SHP77 (cell line): ENCODE measurements at places on chromosomes 3 and 15.

GRCh38 chr15:77201665-77202064 lies 130.8 kb upstream of the TSPAN3 start:
- DNase-seq: no peak

DNA sequence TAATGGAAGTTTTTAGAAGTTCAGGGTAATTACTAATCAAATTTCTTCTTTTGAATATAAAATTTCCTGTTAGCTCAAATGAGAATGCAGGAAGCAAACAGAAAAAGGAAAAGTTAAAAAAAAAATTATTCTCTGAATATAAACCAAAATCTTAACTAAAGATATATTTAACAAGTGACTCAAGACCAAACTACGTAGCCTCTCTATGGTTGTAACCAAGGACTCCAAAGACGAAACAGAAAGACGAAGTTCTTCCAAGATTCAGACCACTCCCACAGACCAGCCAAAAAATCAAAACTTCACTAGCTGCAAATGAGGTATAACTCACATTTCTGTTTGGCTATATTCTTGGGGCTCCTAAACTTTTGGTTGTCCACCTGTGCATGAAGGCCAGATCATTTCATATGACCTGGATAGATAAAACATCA lies 846.5 kb upstream of the ALCAM start:
- DNase-seq: no peak

DNA sequence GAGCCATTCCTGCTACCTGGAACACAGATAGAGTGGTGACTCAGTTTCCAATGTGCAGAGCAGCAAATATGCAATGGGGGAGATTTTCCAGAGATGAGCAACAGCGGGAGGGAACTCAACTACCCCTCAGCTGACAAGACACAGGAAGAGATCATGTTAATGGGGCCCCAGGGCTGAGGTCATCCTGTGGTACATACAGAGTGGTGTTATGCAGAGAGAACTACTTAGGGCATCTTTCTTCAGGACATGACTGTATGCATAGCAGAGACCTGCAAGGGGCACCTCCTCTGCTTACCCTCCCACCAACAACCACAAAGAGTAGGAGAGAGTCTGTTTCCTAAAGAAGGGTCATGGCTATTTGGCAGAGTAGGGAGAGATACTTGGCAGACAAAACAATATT lies 6.8 kb upstream of the TBC1D5 start:
- DNase-seq: no peak

DNA sequence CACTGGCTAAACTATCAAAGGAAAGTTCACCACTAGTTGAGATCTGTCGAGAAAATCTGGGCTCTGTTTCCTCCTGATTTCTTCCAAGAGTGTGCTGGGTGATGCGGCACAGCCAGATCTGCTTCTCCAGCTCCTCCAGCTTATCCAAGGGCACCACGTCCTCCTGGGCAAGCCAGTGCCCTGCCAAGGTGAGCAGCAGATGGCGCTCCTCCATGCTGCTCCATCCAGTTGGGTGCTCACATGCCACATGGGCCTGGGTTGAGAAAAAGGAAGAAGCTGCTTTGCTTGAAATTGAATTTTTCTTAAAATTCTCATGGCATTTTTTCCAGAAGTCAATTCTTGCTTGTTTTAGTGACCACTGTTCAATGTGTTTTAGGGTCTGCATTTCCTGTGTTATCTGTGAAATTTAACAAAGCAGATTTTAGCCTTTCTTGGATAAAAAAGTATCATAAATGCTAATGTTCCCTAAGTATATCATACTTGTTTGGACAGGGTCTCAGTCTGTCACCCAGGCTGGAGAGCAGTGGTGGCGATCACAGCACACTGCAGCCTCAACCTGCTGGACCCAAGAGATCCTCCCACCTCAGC lies 47.3 kb downstream of the EIF3J start:
- DNase-seq: peak; percentile 50

DNA sequence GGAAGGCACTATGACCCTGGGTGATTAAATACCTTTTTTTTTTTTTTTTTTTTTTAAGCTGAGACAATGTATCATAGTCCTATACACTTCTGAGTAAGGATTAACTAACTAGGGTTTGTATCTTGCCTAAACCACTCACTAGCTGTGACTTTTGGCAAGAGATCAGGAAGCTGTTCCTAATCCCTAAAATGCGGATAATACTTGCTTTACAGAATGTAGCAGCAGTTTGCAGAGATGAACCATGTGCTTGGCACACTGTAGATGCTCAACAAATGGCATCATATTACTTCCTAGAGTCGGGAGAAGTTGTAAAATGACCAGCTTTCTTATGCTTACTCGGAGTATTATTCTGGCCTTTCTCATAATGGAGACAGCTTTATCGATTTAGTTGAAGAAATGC lies 25.6 kb upstream of the PYGO1 start:
- DNase-seq: no peak

GRCh38 chr3:126916546-126916945 lies 66.4 kb upstream of the PLXNA1 start:
- DNase-seq: no peak

DNA sequence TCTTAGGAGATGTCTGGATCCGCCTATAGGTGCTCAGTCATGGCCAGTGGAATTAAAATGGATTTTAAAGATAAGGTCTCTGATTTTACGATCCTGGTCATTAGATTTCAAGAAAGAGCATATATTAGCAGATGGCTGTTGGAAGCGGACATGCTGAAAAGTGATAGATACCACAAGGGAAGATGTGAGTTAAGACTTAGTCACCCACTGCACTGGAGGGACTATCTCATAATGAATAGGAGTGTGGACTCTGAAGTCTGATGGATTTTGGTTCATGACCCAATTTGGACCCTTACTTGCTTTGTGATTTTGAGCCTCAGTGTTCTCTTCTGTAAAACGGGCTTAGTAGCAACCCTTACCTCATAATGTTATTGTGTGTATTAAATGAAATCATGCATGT lies 214.7 kb downstream of the CHST2 start:
- DNase-seq: no peak

- DNase-seq: no peak
Measured at GRCh38 chr15:63593705-63594671, 3.2 kb upstream of the FBXL22 start.

- no peak for DNase-seq
Measured at GRCh38 chr15:33262306-33262705, 48.5 kb upstream of the RYR3 start.

- DNase-seq: no peak
Measured at GRCh38 chr3:124033360-124034015, 41.6 kb upstream of the ROPN1 start.

DNA sequence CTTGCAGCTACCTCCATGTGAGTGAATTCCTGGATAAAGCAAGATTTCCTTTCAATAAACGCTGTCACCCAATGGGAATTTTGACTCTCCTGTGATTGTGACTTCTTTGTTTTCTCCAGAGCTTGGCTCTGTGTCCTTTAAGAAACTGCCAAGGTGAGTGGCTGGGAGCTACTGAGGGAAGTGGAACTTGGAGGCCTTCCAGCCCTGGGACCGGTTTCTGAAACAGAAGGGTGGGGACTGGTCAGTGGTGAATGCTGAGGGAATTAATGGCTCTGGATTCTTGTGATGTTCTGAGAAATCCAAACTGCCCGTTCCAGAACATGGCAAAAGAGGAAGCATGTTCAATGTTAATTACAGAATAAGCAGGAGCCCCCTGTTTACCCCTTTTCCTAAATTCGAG lies 41.1 kb upstream of the MYZAP start:
- no peak for DNase-seq

DNA sequence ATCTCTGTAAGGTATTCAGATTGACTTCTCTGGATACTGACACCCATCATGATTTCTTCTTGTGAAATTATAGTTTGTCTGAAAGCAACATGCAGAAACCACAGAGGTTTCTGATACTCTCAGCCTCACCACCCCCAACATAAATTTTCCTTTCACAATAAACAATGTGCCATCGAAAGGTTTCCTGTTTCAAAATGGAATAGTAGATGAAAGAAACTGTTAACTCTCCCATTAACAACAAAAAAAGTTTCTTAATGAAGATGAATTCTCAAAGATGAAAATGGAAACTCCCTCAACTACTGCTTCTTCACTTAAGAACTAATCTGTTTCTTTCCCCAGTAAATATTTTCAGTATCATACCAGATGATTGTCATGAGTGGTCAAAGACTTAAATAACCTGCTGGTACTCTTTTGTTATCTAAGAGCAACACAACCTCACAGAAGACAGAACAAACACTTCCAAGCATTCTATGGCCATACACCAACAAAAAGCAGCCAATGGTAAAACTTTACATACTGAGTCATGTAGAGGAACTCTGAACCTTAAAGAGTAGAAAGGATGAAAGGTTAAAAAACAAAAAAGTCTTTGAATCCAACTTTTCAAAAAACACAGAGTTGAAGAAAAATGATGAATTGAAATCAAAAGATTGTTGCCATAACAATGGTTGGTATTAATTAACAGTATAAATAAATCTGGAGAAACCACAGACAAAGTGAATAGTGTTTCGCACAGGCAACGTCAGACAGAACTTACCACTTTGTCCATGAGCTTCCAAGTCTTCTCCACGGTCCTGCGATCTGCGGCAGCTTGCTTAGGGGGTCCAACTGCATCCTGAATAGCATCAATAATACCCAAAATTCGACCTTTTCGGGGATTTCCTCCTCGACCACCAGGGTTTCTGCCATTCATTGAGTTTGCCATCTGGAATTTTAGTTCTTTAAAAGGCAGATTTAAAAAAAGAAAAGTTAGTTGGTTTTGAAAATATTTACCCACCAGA lies 1.9 kb downstream of the CBLB start:
- DNase-seq: no peak

DNA sequence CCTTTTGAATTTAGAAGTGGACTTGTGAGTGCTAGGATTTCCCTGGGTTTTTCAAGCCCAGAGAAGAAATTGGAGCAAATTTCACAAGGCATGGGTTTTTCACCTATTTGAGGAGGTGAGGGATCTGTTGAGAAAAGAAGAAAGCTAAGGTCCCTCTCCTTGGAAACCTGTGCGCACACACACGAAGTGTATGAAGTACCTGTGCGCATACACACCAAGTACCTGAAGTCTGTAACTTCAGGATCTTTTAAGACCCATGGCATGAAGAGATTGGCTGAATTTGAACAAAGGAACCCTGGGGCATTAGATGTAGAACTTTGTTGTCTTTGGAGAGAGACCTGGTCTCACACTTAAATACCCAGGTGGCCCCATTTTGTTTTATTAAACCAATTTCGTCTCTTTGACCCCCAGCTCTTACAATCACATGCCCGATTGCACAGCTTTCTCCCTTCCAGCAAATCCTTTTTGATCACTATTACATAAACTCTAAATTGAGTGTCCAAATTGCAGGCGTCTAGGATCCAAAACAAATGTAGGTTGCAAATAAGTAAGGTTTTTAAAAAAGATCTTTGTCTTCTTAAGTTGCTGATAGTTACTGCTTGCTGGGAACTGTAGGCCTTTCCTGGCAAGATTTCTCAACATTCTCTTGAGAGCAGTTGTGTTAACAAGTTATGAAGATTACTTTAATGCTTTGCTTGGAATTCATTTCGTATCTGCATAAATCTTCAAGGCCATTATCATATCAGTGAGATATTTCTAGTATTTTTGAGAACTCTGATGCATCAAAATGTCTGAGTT lies 64.3 kb downstream of the CMTM8 start:
- no peak for DNase-seq

- no peak for DNase-seq
Measured at GRCh38 chr3:152229692-152230091, 39.0 kb upstream of the MBNL1 start.

DNA sequence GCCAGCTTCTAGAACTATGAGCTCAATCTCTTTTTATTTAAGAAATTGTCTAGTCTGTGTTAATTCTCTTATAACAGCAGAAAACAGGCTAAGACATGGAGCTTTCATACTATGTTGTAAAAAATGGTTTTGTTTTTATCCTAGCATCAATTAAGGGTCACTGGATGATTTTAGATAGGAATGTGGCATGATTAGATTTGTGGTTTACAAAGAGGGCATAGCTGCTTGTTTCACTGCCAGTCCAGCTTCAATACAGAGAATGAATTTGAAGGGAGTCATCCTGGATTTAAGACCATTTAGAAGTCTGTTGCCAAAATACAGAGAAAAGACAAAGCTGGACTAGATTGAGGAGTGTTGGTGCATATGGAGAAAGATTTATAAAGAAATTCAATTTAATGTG lies 532.6 kb upstream of the CCDC54 start:
- DNase-seq: no peak

DNA sequence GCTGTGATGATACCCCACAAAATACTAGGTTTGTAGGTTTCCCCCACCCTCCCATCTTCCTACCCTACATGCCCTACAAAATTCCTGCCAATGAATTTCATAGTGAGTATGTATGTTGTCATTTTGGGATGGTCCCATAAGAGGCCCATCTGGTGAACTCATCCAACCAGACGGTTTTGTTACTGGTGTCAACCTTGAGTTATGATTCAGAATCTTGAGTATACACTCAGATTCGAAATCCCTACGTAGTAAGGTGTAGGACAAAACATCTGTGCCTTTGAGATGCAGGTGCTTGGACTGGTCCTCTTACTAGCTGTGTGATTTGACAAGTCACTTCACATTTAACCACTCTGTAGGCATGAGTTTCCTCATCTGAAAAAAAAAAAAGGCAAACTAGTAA lies 3.6 kb downstream of the SIAH2 start:
- DNase-seq: no peak

GRCh38 chr3:102207151-102207571 lies 227.7 kb upstream of the ZPLD1 start:
- DNase-seq: no peak

- no peak for DNase-seq
Measured at GRCh38 chr3:3753416-3753815, 45.8 kb upstream of the LRRN1 start.

GRCh38 chr15:42065033-42065432 lies 29.3 kb downstream of the PLA2G4D start:
- no peak for DNase-seq

DNA sequence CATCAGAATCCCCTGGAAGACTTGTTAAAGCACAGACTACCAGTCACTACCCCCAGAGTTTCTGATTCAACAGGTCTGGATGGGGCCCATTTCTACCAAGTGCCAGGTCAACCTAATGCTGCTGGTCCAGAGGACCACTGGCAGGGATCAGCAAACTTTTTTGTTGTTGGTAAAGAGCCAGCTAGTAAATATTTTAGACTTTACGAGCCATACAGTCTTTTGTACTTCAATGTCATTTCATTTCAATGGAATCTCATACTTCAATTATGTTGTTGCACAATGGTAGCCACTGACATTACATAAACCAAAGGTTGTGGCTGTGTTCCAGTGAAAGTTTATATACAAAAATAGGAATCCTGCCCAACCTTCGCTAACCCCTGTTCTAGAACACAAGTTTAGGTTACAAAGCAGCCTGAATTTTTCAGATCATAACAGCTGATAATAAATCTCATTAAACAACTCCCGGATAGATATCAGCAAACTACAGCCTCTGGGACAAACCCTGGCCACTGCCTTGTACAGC lies 28.7 kb downstream of the ULK4 start:
- no peak for DNase-seq
